H9 (cell line): ENCODE measurements at places on chromosomes 6 and 20. TPM values are rescaled to one million over a fixed set of nuclear protein-coding genes. Genes with fewer than 3 reads are reported as not detected.
A peak's percentile ranks its signal among the peaks of the same experiment; 100 is the strongest.

STMND1 gene
- not detected in 2 replicates for total RNA-seq

DNA sequence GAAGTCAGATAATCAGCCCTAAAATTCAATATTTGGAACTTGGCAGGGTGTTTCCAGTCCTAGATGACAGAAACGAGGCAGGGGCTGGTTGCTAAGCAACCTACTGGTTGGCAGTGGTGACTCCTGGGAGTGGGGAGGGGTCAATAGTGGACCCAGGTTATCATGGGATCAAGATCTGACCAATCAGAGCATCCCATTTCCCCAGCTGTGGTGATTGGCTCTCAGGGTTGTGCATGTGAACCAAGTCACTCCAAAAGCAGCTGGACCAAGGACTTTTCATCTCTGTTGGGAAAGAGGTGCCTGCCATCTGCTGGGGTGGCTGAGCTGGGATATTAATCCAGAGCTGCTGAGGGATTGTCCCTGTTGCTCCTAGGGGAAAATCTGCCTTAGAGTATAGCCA, 253.4 kb downstream of the PREX1 start:
- peak; percentile 70 for DNase-seq

DNA sequence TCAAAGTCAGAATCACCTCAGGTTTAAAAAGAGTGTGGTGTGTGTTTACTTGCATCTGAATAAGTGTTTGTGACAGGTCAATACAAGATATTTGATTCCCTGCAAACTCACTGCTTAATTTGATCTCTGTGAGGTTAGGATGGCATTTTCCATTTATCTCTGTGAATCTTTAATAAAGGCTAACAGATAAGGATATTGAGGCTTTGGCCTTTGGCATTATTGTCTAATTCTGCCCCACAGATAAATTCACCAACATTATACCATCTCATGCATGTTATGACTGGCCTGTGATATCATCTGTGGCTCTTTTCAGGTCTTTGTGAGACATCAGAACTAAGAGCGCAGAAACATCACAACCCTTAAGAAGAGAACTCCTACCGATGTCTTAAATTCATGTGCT, 84.7 kb downstream of the TRMT6 start:
- no peak for DNase-seq

DNA sequence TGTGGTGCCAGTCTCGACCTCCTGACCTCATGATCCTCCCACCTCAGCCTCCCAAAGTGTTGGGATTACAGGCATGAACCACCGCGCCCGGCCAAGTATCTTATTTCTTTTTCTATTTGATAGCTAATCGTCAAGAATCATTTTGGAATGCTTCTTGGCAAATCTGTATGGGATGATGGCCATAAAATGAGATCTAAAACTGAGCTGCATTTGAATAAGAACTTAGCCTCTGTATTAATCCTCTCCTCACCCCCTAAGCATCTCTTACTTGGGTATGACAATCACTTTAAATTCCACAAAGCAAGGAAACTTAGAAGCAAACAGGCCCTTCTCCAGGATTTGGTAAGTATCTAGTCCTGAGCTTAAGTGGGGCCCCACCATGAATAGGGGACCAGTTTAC, 108.9 kb upstream of the BTBD3 start:
- no peak for DNase-seq
